NCI-H748 treated with DMSO at 0.1 percent for 48 hours (cell line): ENCODE measurements at places on chromosomes 3 and 15.
A peak's percentile ranks its signal among the peaks of the same experiment; 100 is the strongest.

GRCh38 chr3:100068826-100069225, 45.5 kb downstream of the FILIP1L start:
- peak; percentile 8 for DNase-seq

GRCh38 chr3:136576279-136577009, 175.7 kb downstream of the STAG1 start:
- no peak for DNase-seq

DNA sequence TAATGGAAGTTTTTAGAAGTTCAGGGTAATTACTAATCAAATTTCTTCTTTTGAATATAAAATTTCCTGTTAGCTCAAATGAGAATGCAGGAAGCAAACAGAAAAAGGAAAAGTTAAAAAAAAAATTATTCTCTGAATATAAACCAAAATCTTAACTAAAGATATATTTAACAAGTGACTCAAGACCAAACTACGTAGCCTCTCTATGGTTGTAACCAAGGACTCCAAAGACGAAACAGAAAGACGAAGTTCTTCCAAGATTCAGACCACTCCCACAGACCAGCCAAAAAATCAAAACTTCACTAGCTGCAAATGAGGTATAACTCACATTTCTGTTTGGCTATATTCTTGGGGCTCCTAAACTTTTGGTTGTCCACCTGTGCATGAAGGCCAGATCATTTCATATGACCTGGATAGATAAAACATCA, 846.5 kb upstream of the ALCAM start:
- DNase-seq, result no peak

DNA sequence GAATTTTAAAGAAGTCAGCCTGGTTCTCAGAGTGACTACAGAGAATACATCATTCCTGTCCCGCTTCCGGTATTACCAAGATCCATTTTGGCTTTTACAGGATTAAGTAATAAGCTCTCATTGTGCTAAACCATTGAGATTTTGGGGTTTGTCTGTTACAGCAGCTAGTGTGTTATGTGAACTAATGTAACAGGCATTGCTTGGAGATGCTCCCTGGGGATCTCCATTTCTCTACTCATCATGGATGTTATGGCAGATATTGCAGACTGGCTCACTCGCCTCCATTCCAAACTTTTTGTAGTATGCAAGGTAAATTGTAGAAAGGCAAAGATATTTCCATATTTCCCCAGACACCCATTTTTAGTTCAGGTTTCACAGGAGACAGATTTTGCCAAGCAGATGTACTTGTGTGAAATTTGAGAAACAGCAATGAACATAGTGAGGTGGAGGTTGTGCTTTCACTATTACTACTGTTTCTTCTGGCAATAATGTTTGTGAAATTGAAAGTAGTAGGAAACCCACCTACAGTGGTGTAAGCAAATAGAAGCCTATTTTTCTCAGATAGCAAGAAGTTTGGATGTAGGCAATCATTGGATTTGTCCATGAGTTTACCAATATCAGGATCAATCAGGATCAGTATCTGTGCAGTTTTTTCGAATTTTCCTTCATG, 177.1 kb upstream of the GALNT15 start:
- no peak for DNase-seq

GRCh38 chr15:81947548-81947947, 98.3 kb downstream of the MEX3B start:
- DNase-seq, result no peak

DNA sequence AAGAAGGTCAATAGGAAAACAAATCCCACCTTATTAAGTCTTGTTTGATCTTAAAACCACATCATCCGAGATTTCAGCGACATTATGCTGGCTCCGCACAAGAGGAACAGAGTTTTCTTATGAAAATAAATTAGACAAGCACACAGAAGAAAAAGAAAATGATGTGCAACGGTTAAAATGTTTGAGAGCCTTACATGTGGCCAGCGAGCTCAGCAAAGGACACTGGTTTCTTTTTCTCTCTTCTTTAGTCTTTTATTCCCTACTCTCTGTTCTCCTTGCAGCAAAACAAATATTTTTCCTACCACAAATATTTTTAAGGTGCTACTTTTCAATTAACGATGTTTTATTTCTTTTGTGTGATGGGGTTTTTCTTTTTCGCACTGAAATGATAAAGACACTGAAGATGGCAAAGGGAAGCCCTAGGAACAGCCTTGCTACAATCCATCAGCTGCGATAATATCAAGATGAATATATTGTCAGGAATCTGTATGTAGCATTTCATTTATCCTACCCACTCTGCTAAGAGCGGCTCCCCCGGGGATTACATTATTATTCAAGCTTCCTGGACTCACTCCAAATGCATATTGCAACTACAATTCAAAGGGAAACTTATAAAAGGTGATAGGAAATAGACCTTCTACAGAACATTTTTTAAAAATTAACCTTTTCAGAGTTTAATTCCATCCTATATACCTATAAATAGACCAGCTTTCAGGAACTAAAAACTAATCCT, 72.9 kb downstream of the ANXA2 start:
- DNase-seq, result no peak
